ENCODE measurements at places on chromosomes 12 and 14.

DNA sequence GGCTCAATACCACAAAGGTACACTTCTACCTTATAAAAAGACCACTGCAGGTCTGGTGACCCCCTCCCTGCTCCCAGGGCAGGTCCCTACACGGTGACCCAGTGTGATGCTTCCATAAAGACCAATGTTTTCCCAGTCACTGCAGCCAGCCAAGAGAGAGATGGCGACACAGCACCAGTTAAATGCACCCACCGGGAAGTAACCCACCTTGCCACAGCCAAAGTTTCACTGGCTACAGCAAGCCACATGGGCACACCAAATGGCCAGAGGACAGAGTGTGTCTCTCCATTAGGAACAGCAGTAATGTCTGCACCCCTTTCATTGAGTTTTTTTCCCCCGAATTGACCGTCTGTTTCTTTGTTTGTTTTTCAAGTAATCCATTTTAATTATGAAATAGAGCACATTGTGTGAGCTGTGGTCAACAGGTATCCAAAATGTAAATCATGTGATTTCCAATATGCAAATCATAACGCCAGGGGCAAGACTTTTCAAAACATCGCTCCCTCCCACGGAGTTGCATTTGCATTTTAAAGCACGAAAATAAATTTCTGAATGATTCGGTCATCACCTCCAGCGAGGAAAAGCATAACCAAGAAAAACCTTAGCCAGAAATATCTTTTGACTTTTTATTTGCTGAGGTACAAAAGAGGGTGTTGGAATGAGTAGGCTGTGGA, 48.9 kb upstream of the EML1 start:
- no peak for DNase-seq

GRCh38 chr14:51554339-51554920, 97.3 kb upstream of the FRMD6 start:
- no peak for DNase-seq

DNA sequence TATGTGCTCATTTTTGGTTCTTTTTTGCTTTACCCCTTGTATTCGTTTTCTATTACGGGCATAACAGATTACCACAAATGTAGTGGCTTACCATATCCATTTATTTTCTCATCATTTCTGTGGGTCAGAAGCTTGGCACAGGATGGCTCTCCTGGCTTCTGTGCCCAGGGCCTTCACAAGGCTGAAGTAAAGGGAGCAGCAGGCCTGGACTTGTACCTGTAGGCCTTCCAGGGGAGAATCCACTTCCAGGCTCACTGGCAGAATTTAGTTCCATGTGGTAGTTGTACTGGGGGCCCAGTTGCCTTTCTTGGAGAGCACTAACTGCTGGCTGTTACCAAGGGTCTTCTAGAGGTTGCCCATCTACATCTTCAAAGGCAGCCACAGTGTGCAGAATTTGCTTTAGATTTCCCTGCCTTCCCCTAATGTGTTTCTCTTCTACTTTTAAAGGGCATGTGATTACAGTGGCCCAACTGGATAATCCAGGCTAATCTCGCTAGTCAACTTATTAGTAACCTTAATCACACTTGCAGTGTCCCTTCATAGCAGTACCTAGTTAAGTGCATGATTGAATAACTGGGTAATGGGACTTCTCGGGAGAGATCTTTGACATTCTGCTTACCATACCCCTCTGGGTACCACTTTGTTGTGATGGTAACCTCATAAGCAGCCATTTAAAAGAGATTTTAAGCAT, 67.0 kb downstream of the CRADD start:
- no peak for DNase-seq

GRCh38 chr12:116067892-116068291, 209.6 kb downstream of the MED13L start:
- no peak for DNase-seq

- DNase-seq: no peak
Observed at GRCh38 chr12:105672121-105672975, 341.9 kb downstream of the C12orf75 start.

DNA sequence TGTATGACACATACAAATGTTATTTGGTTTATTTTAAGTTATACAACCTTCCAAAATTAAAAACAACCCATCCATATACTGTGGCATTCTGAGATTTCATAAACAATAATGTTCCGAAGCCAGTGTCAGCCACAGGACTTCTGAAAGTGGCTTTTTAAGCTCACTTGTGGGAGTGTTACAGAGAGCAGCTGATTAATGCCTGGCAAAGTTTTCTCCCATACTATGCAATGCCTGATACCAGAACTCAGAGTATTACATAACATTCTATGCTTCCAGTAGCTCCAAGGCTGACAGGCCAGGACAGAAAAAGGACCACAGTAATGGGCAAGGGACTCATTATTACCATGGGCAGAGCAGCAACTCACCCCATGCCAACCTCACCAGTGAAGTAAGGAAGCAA, 29.3 kb downstream of the NELL2 start:
- no peak for DNase-seq

DNA sequence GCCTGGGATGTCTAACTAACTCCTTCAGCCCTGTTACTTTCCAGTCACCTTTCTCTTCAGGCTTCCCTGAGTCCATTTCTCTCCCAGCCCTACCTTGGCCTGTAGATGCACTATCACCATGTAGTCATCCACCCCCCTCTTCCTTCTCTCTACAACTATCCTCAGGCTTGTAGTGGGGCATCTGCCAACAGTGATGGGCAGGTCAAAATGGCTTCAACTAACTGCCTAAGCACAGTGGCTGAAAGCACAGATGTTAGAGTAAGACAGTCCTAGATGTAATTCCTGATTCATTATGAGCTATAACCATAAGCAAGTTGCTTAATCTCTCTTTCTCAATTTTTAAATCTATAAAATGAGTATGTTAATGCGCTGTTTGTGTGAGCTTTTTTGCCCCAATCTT, 133.6 kb upstream of the NAV3 start:
- no peak for DNase-seq

- no peak for DNase-seq
Observed at GRCh38 chr12:93413064-93413463, 28.7 kb downstream of the UBE2N start.

GRCh38 chr14:63155511-63156185, 48.6 kb upstream of the RHOJ start:
- DNase-seq: no peak

GRCh38 chr12:1463073-1463905, 131.1 kb downstream of the FBXL14 start:
- DNase-seq: no peak
